ENCODE measurements at places on chromosomes 7 and 10.

GRCh38 chr10:89283936-89284475 is 17.8 kb upstream of the IFIT2 start:
- no peak for DNase-seq

GRCh38 chr10:110421512-110422138 is 76.1 kb upstream of the DUSP5 start:
- no peak for DNase-seq

GRCh38 chr7:45155357-45155900 is 2.2 kb upstream of the RAMP3 start:
- DNase-seq, result no peak

DNA sequence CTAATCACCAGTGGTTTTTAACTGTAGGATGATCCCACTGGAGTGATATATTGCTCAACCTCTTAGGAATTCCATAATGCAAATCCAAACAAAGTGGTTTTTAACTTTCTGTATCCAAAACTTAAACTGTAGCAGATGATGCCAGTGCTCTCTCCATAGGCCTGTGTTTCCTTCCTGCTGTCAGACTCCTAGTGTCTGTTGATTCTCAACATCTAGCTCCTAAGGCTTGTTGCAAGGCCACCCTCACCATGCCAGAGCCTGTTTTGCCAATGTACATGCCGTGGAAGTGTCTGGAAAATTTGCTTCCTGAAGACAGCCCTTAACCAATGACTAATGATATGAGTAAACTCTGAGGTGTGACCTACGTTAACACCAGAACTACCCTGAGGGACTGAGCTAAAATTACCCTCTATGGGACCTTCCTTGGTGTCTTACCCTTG is 39.3 kb downstream of the C1GALT1 start:
- DNase-seq, result no peak

DNA sequence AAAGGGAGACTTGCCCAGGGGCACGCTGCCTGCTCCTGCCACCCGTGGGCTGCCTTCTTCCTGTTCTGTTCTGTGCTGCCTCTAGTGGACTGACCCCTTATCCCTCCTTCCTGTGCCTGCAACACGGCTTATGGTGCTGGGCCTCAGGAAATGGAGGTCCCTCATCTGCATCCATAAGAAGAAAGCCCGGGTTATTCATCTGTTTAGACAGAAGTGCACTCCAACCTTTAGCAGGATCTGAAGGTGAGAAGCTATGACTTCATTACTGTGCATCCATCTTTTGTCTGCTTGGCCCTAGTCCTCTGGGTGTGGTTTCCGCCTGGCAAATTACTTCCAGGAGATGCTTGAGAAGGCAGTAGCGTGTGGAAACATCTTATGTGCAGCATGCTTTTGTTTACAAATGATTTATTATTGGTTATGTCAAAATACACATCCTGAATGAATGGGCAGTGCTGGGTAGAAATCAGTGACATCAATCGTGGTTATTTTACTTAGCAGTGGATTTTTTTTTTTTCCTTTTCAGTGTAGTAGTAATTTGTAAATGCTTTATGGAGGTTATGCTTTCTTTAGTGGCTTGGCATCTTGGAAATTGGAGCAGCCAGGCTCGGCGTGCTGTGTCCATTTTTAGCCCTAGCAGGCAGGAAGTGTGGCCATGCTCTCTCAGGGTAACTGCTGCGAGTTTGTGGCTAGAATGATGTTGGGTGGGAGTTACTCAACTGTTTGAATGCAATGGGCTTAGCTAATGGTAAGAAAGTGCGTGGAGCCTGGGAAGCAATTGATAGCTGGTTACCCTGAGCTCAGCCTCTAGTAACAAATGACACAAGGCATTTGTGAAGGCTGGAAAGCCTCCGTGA is 12.7 kb downstream of the PTPRE start:
- no peak for DNase-seq

- DNase-seq, result no peak
These were observed 53.8 kb upstream of the SAMD8 start for GRCh38 chr10:75057680-75058079.

GRCh38 chr7:82247814-82248433 is 195.7 kb downstream of the CACNA2D1 start:
- DNase-seq, result no peak

DNA sequence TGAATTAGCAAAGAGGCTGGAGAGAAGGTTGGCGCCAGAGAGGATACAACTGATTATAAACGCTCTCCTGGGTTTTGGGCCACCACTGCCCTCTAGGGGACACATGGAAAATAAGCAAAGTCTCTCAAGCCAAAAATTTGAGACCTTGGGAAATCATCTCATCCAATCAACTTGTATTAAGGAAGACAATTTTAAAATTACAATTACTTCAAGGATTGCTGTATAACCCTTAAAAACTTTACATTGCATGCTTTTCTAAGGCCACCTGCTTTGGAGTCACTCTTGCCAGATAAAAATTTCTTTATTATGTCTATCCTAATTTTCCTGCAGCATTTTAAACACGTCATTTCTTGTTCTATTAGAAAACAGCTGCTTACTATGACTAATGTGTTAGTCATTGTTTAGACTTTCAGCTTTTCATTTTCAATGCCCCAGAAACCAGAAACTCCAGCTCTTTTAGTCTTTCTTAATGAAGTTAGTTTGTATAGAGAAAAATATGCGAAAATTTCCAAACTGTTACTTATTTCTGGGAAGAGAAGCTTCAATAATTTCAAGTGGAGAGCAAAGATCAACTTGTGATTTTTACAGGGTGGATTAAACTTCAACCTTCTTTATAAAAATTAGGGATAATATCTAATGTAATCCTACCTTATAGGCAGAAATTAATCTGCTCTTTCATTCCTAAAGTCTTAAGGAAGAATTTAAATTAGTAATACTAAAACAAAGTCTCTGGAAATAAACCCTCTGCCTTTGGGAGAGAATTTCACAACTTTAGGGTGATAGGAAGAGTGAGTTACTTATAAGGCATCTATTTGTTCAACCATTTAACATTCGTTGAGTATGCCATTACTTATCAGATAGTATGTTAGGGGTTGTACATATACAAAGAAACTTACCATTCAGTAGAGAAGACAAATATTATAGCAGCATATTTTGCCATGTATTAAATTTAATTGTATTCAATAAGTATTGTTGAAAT is 20.6 kb upstream of the RHOBTB1 start:
- no peak for DNase-seq

- no peak for DNase-seq
These were observed 24.5 kb downstream of the SPOCK2 start for GRCh38 chr10:72063703-72064391.

GRCh38 chr7:143299840-143300239 is 11.7 kb downstream of the CASP2 start:
- DNase-seq, result peak; percentile 51

GRCh38 chr10:14312014-14312413 is 18.7 kb downstream of the FRMD4A start:
- DNase-seq, result no peak
